Neuronal stem cell (in vitro differentiated cells): ENCODE measurements at places on chromosomes 16 and 17.
A peak's percentile ranks its signal among the peaks of the same experiment; 100 is the strongest.

- DNase-seq, result no peak
These were observed 444.0 kb downstream of the XYLT1 start for GRCh38 chr16:17026600-17027242.

DNA sequence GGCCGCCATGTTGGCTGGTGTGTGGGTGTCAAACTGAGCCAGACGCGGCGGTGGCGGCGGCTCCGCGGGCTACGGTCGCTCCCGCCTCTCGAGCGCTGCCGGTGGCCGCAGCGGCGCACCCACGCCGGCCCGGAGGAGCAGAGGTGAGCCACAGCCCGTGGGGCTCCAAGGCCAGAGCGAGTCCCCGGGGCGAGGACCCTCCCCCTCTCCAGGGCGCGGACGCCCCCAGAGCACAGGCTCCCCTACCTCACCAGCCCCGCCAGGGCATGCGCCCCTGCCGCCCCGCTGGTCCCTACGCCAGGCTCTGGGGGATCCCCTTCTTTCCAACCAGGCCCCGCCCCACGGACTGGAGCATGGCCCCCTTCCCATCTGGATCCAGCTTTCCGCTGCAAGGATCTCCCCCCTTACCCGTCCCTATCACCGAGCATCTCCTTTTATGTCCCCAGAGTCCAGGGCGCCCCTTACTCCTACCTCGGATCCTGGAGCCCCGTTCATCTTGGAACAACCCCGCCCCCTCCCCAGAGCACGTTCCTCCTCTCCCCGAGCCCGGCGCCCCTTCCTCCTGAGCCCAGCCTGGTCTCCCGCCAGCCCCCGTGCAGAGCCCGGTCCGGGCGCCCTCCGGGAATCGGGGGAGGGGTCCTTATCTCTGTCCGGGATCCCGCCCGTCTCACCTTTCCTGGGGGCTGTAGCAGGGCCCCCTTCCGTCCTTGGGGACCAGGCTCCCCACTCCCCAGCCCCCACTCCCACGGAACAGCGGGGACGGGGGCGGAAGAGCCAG lies 412 bp downstream of the EPN2 start:
- DNase-seq, result peak; percentile 45

DNA sequence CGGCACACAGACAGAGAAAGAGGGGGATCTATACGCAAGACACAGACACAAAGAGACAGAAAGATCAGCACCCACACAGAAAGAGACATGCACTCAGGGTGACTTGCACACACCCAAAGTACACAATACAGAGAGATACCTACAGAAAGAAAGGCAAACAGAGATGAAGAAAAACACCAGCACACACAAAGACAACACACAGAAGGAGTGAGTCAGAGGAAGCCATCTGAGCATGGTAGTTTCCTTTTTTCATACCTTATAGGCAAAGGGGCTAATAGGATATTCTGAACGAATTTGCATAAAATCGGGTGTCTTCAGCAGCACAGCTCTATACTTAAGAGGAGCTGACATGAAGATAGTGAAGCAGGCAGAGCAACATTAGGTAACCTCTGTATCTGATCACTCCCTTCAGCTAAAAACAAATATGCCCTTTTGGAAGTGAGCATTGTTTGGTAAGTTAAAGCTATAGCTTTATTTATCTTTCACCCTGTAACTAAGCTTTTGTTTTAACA lies 198.6 kb downstream of the AATF start:
- no peak for DNase-seq

GRCh38 chr16:61105544-61105943 lies 930.7 kb downstream of the CDH8 start:
- DNase-seq, result no peak

- DNase-seq, result peak; percentile 33
These were observed 26.8 kb downstream of the MPP2 start for GRCh38 chr17:43880420-43880991.

DNA sequence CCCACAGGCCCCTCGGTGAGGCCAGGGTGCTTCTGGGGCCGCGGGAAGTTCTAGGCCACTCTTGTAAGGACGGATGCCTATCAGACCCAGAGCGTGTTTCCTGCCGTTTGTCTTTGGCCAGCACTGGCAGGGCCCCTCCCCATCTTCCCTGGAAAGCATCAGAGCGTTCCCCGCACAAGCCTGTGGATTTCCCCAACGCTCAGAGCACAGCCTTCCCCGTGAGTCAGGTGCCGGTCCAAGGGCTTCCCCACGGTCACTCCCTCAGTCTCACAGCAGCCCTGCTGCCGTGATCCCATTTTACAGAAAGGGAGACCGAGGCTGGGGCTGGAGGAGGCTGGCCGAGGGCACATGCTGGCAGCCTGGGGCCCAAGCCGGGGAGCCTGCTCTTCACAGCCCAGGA lies 33.7 kb downstream of the CRISPLD2 start:
- DNase-seq, result no peak

DNA sequence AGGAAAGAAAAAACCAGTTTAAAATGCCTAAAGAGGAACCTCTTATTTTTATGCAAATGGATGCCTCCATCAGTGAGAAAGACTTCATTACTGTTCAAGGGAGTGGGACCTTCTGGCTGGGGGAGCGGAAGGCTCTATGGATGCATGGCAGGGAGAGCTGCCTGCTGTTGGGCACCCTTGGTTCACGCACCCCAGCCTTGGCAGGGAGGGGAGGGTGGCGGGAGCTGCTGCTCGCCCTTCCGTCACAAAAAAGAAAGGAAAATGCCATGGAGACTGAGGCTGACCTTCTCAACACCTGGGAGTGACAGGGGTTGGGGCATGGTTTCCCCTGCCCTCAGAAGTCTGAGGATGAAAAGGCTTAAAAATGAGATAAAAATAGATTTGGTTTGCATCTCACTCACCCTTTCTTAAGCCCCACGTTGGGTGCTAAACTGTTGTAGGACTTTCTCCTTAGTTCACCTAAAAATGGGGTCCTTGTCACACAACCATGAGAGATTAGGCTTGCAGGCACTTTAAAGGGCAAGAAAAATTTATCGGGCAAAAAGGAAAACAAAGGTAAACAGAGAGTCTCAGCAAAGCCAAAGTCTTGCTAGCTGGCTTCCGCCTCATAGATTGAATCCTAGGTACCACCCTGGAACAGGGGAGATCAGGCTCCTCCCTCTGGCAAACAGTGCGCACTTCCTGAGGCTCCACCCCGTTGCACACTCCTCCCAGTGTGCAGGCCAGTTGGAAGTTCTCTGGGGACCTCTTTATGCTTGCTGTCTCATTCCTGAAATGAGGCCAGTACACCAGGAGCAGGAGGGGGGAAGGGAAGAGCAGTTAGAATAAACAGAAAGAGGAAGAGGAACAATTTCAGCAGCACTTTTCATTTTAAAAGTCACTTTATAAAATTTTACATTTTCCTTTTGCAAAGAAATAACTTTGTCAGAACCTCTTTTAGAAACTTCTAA lies 31.6 kb downstream of the PHKB start:
- DNase-seq, result no peak

DNA sequence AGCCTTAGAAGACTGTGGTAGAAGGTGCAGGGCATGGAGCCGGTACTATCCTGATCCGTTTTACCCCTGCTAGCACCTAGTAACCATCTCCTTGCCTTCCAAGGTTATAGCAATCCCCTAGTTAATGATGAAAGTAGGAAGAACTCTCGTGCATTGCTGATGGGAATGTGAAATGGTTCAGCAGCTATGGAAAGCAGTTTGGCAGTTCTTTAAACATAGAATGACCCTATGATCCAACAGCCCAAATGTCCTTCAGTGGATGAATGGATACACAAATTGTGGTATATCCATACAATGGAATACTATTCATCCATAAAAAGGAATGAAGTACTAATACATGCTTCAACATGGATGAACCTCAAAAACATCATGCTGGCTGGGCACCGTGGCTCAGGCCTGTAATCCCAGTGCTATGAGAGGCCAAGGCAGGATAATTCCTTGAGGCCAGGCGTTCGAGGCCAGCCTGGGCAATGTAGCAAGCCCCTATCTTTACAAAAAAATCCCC lies 6.2 kb upstream of the SRCIN1 start:
- DNase-seq, result no peak

- no peak for DNase-seq
These were observed 171.0 kb downstream of the KATNIP start for GRCh38 chr16:27720731-27721530.

GRCh38 chr16:30691907-30692306 lies 7.1 kb upstream of the SRCAP start:
- DNase-seq, result no peak

DNA sequence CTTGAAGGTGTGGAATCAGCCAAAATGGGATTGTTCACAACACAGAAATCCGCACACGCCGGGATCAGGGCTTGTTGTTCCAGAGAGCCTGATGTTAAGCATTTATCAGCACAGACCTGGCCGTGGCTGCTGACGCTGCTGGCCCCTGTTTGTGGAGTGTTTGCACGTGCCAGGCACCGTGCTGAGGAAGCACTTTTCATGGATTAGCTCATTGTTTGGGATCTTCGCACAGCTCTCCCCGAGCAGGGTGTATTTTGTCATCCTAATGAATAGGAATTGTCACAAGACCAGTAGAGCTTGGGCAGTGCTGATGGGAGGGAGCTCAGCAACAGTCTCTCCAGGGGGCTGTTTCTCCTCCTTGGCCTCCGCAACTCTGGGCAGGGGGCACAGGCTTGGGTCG lies 160.4 kb upstream of the PLCG2 start:
- no peak for DNase-seq

GRCh38 chr17:72515291-72516065 lies 394.7 kb downstream of the SOX9 start:
- no peak for DNase-seq
